ENCODE measurements at places on chromosomes 3 and 15.

- DNase-seq: no peak
Observed at GRCh38 chr3:44098656-44099415, 142.8 kb upstream of the TOPAZ1 start.

GRCh38 chr3:40864146-40864782 lies 335.0 kb upstream of the CTNNB1 start:
- DNase-seq: no peak

DNA sequence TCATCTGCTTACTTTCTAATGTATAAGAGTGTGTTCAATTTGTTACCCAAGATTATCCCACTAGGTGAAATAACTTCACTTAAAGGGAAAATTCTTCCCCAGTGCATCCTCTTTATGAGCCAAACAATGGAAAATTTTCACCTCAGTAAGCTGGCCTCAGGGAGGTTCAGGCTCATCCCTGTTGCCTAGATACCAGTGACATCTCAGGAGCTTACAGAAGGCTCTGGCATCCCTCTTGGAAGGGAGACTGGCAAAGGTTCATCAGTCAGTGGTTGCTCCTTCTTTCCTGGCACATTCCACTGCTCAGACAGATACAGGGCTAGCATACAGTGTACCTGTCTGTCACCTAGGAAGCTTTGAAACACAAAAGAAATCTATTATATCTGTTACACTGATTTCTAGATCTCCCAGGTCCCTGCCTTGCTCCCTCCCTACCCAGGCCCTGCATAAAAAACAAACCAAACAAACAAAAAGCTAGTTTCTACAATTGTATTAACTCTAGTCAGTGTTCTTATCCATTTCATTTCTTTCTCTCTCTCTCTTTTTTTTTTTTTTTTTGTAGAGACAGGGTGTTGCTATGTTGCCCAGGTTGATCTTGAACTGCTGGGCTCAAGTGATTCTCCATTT lies 1.7 kb downstream of the IP6K2 start:
- no peak for DNase-seq

DNA sequence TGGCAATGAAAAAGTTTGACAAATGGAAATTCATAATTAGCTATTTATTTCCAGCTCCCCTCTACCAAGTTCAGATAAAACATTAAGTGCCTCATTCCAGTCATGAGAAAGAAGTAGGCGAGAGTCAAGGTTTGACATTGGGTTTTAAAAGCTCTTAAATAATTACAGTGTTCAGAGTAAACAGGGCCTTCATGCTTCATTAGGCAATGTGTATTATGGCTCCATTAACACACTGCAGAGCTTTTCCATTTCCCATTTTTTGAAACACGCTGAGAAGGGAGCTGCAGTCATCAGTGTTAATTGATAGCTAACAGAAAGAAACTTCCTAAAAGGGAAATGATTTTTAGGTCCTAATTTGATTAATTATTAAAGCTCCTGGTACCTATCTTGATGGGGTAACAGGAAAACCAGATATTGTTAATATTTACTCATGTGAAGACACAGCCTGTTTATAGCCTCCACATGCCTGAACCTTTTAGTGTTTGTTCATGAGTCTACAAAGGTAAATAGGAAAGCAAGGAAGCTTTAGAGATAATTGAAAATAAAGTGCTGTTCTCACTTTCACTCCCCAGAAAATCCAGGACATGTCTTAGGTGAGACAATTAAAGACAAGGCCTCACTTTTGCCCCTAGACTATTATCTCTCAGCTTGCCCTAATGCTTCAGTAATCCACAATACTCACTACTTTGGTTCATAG lies 28.7 kb downstream of the SST start:
- DNase-seq: no peak

GRCh38 chr15:100731267-100732152 lies 129.1 kb downstream of the ASB7 start:
- no peak for DNase-seq

- no peak for DNase-seq
Observed at GRCh38 chr3:56019490-56020146, 448.6 kb downstream of the ERC2 start.

DNA sequence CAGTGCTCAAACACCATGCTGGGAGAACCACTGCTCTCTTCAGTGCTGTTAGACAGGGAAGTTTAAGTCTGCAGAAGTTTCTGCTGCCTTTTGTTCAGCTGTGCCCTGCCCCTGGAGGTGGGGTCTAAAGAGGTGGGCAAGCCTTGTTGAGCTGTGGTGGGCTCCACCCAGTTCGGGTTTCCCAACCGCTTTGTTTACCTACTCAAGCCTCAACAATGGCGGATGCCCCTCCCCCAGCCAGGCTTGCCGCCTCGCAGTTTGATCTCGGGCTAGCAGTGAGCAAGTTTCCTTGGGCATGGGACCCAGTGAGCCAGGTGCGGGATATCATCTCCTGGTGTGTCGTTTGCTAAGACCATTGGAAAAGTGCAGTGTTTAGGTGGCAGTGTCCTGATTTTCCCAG lies 670.2 kb upstream of the ALCAM start:
- DNase-seq: no peak

DNA sequence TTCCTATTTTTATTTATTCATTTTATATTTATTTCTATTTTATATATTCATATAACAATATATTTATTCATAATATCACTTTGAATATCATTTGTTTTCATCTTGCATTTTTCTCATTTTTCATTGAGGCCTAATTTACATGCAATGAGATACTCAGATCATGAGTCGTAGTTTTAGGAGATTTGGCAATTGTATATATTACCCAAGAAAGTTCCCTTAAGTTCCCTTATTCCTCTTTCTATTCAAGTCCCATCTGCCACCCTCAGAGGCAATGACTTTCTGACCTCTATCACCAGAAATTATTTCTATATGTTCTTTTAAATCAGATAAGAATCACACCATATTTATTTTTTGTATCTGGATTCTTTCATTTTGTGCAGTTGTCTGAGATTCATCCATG lies 329.1 kb upstream of the TPRG1 start:
- no peak for DNase-seq

DNA sequence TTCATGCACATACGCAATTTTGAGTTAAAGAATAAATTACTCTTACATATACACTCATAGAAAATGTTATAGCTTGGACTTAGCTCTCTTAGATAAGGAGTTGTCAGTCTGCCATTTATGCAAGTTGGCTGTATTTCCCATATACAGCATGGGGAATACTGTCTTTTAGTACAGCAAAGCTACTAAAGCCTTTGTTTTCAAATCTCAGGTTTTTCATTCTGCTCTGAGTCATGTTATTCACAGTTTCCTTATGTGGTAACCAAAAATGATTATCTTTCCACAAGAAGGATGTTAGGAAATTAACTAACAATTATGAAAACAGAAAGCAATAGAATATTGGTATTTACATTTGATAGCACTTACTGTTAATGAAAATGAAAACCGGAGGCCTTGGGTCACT lies 4.3 kb upstream of the TIPARP start:
- DNase-seq: no peak

- no peak for DNase-seq
Observed at GRCh38 chr3:121998030-121998580, 23.9 kb downstream of the ILDR1 start.

DNA sequence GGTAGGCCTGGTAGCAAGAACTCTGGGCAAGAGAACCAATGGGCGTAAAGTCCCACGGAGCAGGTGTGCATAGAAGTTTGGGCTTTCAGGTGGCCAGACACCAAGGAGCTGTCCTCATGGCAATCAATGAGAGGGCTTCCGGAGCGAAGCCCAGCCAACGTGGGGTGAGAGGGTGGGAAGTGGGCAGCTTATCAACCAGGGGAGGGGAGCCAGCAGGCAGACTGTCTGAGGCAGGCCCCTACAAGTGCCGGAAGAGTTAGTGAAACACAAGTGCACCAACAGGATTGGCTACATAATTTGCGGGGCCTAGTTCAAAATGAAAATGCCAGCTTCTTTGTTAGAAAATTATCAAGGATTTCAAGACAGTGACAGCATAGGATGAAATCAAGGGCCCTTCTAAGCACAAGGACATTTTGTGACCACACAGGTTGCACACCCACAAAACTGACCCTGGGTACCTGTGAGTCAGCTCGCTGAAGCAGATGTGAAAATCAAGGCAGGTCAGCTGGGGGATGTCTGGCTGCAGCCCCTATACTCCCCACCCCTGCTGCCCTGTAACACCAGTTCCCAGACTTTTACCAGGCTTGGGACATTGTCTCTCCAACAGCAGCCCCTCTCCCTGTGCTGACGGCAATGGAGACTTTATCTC lies 102.1 kb upstream of the ETV5 start:
- no peak for DNase-seq

- DNase-seq: no peak
Observed at GRCh38 chr3:181328346-181328745, 338.8 kb upstream of the DNAJC19 start.
